ENCODE measurements at places on chromosomes 1 and 21.

GRCh38 chr21:34892209-34892608, 156.9 kb downstream of the RUNX1 start:
- no peak for DNase-seq

DNA sequence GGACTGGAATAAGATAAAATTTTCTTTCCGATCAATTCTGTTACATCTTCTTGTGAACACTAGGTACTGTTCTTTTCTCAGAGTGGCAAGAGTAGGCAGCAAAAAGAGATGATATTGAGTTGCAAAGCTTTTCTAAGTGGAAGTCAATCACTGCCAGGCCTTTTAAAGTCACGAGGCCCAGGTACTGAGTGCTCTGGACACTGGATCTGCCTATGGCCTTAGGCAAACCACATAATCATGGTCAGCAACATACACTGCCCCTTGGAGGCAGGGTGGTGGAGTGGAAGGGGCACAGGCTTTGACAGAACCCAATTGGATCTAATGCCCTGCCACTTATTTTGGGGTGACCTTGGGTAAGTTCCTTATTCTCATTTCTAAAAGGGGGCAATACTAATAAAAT, 41.5 kb downstream of the TSEN15 start:
- DNase-seq: no peak

DNA sequence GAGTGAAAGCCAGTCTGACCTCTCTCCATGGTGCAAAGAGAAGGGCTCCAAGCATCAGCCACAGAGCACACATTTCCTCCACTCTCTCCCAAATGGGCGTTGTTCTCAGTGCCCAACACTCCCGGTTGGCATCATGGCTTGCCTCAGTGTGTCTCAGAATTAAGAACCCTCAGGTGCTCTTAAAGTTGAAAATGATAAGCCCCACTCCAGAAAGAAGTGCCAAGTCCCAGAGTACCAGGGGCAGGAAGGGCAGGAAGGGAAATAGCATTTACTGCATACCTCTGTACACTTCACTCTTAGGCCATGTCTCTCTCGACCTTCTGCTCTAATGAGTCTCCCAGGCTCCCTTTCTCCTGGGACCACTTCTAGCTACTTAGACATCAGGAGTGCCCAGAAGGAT, 15.2 kb upstream of the ARHGEF2 start:
- DNase-seq: no peak

DNA sequence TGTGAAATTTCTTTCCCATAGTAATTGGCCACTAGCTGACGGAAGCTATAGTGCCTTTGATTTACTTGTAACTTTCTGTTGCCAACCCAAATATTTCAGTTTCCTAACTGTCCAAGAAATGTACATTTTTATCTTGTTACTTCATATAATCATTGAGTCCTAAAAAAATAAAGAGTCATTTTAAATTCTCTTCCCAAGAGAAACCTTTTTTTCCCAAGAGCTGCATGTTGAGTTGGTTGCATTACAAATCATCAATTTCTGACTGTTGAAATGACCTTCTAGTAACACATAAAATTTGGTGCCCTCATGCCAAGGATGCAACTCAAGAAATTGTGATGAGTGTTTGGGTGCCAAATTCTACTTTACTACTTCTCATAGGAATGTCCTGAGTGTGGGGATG, 61.0 kb downstream of the HMCN1 start:
- DNase-seq: no peak

GRCh38 chr1:115982400-115982799, 6.1 kb downstream of the SLC22A15 start:
- DNase-seq: no peak

DNA sequence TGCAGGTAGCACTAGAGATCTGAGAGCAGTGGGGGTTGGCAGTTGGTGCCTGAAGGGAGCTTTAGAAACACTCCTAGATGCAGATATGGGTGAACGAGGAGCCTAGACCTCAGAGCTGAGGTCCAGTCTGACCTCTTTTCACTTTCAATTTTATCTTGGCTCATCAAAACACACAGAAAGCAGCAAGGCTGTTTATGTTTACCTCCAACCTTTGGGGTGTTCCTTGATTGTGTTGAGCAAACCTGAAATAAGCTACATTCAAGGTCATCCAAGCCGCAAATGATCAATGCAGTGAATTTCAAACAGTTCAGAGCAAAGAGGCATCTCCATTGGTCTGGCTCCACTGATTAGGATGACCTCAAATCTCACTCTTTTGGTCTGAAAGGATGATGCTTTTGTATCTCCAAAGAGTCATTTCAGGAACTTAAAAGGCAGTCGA, 1.3 kb downstream of the LY9 start:
- no peak for DNase-seq

DNA sequence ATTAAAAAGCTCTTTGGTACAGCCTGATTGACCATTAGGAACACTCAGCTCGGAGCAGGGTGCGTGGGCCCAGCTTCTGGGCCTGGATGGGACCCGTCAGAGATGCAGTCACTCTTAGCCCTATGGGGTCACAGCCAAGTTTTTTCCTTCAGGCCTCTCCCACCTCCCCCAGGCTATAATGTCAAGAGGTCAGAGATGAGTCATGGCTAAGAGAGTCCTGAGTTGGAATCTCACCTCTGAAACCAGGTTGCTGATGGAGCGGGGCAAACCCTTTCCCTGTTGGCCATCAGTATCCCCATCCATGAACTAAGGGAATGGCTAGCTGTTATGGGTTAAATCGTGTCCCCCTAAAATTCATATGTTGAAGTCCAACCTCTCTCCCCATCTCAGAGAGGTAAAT, 195.9 kb upstream of the POU3F1 start:
- DNase-seq: no peak

- DNase-seq: no peak
These were observed 256.7 kb downstream of the KIF26B start for GRCh38 chr1:245411245-245412036.

GRCh38 chr1:100988121-100988520, 37.5 kb downstream of the DPH5 start:
- no peak for DNase-seq

GRCh38 chr1:22680726-22681125, 27.7 kb downstream of the C1QB start:
- no peak for DNase-seq

GRCh38 chr1:108316545-108316944, 72.7 kb upstream of the NBPF4 start:
- no peak for DNase-seq

GRCh38 chr1:119007339-119007669, 19.2 kb upstream of the TBX15 start:
- DNase-seq: no peak

- DNase-seq: no peak
These were observed 85.1 kb upstream of the LMO4 start for GRCh38 chr1:87243573-87243972.

DNA sequence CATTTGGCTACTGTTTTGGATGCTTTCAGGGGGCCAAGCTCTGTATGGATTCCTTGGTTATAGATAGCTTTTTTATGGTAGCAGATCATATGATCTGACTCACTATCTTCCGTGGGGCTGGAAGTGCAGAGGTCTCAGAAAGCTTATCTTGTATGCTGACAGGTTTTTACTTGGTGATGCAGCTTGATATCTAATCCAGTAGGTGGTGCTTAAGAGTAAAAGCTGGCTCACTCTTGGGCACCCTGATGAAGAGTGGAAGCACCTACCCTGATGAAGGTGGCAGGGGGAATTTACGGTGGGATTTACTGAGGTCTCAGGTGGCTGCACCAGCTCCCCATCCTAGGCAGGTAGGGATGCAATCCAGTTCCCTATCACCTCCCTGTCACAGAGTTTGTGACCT, 151.2 kb downstream of the PTBP2 start:
- DNase-seq: no peak

DNA sequence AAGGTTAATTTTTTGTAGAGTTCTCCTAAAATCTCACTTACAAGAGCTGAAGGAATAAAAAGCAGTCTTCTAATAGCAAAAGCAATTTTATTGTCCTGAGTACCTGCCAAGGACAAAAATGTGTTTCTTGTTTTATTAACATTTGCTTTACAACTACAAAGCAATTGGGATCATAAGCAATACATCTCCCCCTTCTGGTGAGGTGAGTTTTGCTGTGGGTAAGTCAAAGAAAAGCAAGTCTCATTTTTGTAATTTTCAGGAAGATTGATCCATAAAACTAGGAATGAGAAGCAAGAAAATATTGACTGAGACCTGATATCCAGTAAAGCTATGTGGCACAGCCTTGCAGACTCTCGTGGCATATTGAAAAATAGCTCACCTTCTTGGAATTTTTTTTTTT, 2162.7 kb downstream of the NCAM2 start:
- DNase-seq: no peak

DNA sequence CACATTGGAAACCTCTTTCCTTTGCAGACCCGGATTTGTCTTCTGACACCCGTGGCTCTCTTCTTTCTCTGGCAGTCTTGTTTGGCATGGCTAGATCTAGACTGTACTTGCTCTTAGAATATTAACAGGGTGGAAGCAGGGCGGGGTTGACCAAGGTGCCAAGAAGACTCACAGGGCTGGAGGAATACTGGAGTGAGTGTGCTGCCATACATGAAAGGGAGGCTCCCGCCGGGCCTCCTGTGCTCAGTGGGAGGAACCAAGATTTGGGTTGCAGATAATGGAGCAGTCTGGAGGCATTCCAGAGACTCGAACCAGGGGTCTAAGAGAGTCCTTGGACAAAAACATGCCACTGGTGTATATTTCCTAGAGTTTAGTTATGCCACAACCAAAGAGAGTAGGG, 27.6 kb upstream of the SNX27 start:
- DNase-seq: no peak

- DNase-seq: peak; percentile 77
These were observed 272.7 kb downstream of the FOXD2 start for GRCh38 chr1:47710329-47711071.

DNA sequence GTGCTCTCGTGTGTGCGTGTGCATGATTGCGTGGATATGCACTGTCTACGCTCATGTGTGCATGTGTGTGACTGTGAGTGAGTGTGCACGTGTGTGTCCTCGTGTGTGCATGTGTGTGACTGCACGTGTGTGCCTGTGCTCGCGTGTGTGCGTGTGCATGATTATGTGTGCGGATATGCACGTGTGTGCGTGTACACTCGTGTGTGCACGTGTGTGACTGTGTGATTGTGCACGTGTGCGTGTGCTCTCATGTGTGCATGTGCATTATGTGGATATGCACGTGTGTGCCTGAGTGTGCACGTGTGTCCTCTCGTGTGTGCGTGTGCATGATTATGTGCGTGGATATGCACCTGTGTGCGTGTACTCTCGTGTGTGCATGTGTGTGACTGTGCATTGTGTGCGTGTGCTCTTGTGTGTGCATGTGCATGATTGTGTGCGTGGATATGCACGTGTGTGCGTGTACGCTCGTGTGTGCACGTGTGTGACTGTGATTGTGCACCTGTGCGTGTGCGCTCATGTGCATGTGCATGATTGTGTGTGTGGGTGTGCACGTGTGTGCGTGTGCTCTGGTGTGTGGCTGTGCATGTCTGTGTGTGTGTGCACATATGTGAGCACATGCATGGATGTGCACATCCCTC, 2.2 kb downstream of the MMEL1 start:
- DNase-seq: no peak

DNA sequence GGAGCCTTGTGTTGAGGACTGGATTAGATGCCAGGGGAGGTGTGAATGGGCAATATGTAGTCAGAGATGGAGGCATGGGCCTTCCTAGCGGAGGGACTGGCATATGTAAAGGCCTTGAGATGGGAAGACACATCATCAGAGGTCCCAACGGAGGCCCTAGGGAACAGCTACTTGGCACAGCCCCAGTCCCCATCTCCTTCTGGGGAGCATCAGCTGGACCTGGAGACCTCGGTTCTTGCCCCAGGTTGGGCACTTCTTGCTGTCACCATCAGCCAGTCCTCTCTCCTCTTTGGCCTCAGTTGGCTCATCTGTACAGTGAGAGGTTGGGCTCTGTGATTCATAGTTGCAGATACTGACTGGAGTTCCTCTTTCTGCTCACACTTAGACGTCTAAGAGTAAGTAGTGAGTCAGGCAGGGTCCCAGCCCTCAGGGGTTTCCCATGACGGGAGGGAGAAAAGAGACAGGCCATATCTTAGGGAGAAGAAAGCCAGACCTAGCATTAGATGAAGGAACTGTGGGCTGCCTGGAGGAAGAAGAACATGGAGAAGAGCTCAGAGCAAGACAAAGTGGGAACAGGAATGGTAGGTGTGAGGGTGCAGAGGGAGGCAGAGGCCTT, 3.4 kb upstream of the MARCKSL1 start:
- DNase-seq: no peak

GRCh38 chr1:169697755-169698154, 13.7 kb downstream of the SELL start:
- no peak for DNase-seq

DNA sequence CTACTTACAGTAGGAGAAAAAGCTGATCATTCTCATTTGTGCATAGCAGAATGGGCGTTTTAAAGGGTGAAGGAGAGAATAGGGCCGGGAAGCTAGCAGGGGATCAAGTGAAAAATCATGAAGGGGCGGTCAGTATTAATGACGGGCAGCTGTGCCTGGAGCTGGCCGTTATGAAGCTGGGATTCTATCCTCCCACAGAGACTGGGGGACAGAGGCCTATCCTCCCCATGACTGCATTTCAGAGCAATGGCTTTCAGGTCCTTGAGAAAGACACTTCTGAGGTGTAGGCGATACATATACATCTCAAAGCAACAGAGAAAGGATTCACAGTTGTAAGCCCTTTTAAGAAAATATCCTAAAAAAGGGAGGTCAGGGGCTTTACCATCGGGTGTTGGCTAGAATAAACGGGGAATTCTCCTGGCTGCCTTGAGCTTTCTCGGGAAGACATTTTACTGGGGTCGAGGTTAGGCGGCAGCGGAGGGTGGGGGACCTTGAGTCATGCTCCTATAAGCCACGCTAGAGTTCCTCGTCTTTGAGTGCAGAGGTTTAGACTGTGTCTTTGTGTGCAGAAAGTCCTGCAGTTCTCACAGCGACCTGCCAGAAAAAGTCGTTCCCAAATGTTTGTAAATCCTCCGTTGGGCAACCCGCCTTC, 559 bp upstream of the MTARC2 start:
- no peak for DNase-seq

DNA sequence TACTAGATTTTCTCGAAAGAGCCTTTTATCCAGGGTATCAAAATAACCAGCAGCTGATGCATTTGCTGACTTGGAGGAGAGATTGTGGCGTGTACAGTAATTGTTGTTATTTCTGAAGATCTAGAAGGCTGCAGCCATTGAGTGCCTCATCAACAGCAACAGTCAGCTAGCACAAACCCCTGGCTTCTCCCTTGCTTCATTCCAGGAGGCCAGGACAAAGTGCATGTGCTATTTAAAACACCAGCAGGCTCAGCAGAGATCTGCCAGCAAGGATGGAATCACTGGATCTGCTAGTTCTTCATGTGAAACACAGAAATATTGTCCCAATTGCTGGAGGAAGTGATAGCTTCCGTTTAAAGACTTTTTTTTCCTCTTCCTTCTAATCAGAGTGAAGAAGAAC, 2.8 kb upstream of the NGF start:
- DNase-seq: no peak

GRCh38 chr1:88691540-88691939, 7.5 kb downstream of the PKN2 start:
- no peak for DNase-seq

All from ureter (tissue), 1 donor.